ENCODE measurements at places on chromosomes 16 and 17.

- no peak for DNase-seq
These were observed 32.4 kb upstream of the CREBBP start for GRCh38 chr16:3912897-3913296.

DNA sequence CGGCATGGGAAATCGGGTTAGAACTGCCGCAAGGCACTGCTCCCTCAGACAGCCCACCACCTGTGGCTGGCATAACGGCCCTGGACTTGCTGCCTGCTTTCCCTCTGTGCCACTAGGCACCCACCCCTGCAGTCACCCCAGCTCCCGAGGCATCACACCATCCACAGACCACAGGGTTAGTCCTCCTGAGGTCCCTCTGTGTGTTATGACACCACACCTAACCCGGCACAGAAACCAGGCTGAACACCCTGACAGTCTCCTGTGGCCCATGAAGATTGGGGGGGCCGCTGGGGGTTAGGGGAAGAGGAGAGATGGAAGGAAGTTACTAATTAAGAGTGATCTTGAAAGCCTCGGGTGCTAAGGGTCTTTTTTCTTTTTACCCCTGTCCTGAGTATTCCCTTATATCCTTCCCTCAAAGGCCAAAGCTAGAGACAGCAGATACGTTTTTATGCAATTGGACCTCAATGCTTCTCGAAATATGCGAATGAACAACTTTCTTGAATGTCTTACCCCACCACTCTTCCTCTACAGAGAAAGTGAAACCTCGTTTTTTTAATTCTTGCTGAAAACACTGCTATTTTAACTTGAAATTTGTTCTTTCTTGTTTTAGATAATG lies 7.0 kb downstream of the CYTH1 start:
- DNase-seq = no peak

- DNase-seq = no peak
These were observed 1.5 kb downstream of the CLDN7 start for GRCh38 chr17:7260651-7261378.

DNA sequence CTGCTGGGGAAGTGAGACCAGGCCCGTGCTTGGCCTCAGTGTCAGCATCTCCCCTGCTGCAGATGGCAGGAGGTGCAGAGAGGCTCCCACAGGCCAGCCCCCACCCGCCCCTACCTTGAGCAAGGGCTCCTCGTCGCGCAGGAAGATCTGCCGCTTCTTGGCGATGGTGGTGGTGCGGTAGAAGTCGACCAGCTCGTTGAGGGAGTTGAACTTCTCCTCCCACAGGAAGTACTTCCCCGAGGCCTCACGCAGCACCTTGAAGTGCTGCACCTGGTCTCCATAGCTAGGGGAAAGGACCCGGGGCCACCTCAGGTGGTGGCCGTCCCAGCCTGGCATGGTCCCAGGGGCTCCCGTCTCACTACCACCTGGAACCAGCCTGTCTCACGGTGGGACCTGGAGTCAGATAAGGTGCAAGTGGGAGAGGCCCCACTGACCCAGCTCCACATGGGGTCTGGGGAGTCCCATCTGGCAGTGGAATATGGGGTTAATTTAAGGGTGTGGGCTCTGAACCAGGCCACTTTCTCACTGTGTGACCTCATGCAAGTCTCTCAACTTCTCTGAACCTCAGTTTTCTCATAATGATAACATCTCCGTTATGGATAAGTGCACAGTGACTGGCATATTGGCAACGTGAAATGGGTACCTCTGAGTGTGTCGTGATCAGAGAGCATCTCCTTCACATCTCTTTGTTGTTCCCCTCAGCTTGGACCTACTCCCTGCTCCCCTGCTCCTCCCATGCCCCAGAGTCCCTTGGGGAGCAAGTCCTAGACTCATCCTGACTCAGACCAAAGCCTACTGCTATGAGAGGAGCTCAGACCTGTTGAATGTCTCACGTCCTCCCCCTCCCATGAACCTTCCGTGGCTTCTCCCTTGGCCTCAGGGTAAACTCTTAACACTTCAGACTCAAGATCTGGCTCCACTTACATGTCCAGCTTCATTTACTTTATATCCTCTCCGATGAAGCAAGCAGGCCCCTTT lies 19.8 kb upstream of the FAM83G start:
- DNase-seq = no peak

DNA sequence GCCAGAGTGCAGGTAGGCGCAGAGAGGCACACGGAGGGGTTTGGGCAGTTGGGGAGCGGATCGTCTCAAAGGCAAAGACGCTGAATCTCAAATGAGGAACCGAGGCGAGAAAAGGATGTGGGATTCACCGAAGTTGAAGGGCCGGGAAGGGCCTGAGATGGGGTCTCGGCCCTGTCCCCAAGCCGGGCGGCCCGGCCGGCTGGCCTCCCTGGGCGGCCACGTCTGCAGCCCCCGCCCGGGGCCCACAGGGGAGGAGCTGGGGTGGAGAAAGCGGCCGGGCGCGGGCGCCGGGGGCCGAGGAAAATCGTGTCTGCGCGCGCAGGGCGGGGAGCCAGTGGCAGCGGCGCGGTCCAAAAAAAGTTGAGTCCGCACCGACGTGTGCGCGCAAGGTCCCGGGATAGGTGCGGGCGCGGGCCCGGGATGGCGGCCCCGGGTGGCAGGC lies 458 bp downstream of the SLC12A4 start:
- no peak for DNase-seq

- DNase-seq = no peak
These were observed 41.8 kb downstream of the TEKT5 start for GRCh38 chr16:10652730-10653590.

- DNase-seq = no peak
These were observed 19.3 kb upstream of the RBFOX3 start for GRCh38 chr17:79630126-79630525.

- DNase-seq = no peak
These were observed 90.0 kb downstream of the GNAO1 start for GRCh38 chr16:56281249-56281805.

DNA sequence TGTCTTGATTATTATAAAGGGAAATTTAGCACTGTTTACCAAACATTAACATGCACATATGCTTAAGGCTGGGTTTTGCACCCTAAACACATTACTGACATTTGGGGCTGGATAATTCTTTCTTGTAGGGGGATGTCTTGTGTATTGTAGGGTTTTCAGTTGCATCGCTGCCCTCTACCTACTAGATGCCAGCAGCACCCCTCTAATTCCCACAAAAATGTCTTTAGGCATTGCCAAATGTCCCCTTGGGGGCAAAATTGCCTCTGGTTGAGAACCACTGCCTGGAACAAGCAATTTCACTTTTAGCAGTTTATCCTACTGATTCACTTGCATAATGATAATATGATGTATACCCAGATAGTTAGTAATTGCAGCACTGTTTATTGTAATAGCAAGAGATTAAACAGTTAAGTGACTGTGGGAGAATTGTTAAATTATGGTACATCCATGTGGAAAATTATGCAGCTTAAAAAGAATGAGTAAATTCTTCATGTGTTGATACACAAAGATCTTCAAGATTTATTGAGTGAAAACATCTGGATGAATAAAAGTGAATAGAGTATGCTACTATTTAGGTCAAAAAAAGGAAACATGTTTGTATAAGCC lies 18.4 kb downstream of the PRSS54 start:
- no peak for DNase-seq

DNA sequence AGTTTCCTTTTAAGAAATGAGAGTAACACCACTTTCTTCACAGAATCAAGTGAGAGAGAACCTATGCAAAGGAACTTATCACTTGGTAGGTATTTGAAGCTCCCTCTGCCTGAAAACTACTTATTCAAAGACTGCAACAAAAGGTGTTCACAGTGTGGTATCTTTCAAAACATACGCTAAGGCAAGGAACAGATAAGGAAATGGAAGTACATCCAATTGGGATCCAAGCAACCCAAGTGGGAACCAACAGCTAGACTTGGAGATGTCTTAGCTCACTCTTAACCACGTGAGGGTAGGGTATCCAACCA lies 431 bp upstream of the PPM1E start:
- no peak for DNase-seq

DNA sequence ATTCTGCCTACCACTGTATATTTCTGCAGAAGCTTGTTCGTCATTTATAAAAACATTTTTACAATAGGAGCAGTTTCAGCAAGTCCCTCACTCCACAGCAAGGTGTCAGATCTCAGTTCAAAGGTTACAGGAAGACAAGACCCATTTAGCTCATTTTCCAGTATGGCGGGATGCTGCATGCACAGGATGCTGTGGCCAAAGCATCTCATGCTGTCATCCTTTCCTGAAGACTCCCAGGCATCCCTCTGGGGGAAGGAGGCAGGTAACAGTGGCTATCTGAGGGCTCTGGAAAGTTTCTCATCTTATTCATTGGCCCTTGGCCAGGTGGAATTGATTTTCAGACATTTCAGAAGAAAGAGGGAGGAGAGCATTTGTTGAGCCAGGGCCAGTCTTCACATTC lies 539.3 kb upstream of the CDH5 start:
- DNase-seq = no peak

GRCh38 chr17:40459636-40460603 lies 16.7 kb downstream of the IGFBP4 start:
- DNase-seq = no peak

GRCh38 chr16:3865241-3865640 lies 15.3 kb downstream of the CREBBP start:
- DNase-seq = no peak

GRCh38 chr17:44752953-44753861 lies 5.6 kb upstream of the ADAM11 start:
- DNase-seq = no peak

DNA sequence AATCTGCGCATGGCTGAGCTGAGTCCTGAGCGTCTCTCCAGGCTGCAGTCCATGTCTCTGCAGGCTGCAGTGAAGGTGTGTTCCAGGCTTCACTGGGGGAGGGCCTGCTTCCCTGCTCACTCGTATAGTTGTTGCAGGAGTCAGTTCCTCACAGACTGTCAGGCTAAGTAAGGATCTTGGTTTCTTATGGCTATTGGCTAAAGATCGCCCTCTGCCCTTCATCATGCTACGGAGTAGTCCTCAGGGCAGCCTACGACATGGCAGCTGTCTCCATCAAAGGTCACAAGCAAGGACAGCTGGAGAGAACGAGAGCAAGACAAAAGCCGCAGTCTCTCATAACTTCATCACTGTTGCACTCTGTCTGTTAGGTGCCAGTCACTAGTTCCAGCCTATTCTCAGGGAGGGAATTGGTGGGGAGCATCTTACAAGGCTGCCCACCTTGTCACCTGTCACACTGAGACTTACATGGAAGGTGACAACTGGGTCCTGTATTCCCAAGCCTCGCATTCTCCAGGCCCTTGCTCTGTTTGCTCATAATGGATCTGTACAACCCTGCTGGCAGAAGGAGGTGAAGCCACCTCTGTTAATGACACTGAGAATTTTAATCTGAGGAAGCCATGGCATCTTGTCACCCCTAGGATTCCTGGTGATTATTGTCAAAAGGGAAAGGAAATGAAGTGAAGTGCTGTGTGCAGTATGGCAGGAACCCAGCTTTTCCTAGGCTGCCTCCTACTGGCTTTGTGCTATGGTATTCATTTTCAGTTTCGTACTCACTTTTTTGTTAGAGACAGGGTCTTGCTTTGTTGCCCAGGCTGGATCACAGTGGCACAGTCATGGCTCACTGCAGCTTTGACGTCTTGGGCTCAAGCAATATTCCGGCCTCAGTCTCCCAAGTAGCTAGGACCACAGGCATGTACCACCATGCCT lies 43.4 kb downstream of the MFSD11 start:
- no peak for DNase-seq

- DNase-seq = no peak
These were observed 72.2 kb downstream of the HS3ST3B1 start for GRCh38 chr17:14372905-14373613.

- no peak for DNase-seq
These were observed 12.8 kb upstream of the ADCY7 start for GRCh38 chr16:50253514-50253910.

GRCh38 chr16:80288616-80289015 lies 252.2 kb upstream of the DYNLRB2 start:
- DNase-seq = no peak

DNA sequence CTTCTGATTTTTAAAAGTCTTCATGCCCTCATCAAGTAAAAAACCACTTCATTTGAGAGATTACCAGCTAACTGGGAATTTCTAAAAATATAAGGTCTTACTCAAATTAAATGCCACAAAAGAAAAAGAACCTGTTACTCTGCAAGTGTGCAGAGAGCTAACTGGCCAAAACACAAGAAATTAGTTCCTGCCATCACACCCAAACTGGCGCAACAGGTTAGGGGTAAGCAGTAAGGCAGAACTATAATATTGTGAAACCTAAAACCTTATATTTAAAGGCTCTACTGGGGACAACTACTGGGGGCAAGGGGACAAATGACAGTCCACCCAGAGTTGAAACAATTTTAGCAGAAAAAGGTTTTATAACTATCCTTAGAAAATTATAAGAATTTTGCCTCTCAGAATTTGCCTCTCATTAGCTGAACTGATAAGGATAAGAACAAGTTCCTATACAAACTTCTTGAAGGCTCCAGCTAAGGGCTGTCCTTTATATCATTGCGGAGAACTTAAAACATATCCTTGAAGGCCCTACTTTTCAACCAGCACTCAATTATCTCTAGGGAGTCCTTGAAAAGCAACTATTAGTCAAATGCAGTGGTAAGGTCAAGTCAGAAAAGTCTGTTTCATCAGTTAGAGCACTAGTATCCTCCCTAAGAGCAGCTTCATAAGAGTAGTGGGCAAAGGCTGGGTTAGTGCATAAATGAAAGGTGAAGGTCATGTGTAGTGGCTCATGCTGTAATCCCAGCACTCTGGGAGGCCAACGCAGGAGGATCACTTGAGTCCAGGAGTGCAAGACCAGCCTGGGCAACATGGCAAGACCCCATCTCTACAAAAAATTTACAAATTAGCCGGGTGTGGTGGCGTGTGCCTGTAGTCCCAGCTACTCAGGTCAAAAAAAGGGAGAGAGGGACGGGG lies 31.5 kb downstream of the SMURF2 start:
- DNase-seq = no peak

DNA sequence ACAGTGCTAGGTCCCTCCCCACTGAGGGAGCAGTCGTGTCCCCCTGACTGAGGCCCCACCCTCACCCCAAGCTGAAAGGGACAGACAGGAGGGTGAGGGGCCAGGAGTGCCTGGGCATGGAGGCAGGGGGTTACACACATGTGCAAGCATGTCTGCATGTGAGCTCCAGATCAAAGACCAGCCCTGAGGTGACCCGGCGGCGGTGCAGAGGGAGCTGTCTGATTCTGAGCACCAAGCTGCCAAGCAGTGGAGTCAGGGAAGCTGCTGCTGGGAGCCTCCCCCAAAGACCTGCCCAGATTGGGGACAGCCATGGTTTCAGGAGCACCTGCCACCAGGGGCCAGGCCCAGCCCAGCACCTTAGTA lies 5.5 kb downstream of the DLX3 start:
- no peak for DNase-seq

GRCh38 chr17:39001703-39002637 lies 34.8 kb upstream of the FBXO47 start:
- no peak for DNase-seq

GRCh38 chr17:45639297-45639849 lies 144.7 kb upstream of the CRHR1 start:
- DNase-seq = no peak
